M059J (cell line): ENCODE measurements at places on chromosomes 2 and 18.

DNA sequence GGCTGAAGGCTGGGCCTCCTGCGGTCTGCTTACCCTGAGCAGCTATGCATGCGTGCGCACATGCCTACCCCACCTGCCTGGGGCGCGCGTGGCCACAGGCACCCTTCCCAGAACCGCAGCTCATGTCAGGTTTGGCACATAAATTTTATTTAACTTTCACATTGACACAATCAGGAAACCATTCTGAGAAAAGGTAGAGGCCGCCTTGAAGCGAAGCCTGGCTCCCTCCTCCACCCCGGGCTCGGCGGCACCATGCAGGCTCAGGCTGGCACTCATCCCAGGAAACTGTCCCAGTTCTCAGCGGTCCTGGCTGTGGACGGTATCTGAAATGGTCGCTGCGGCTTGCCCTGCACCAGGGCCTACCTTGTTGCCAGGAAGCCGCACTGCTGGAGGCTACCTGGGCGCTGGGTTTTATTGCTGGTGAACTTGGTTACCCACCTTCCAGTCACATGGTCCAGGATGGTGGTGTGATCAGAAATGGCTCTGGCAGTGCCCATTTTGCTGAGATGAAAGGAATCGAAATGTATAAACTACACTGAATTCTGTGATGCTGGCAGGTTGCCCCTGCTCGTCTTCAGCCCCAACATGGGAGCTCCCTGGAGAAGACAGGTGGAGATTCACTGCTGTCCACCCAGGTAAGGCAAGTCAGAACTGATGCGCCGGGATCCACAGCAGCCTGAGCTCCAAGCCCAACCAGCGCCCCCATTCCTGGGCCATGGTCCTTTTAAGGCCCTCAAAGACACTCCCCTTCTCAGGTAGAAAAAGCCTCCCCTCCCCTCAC lies 25.5 kb downstream of the CHST10 start:
- DNase-seq, result no peak

- DNase-seq, result no peak
These were observed 21.0 kb upstream of the GPR17 start for GRCh38 chr2:127624756-127625571.

DNA sequence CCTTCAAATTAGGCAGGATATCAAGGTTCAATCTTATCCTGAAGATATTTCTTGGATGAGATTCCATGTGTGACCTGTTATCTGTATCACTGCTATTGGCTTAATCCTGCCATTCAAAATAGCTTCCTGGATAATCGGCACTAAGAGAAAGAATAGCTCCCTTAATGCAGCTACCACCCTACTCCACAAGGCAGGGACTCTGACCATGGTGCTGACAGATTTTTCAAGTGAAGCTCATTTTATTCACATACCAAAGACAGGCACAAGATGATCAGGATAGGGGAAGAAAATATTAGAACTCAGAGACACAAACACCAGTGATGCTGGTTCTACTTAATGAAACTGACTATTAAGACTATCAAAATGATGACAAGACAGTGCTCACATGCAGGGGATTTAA lies 74.9 kb downstream of the ORC4 start:
- DNase-seq, result no peak

GRCh38 chr2:175463589-175464310 lies 282.2 kb upstream of the ATP5MC3 start:
- no peak for DNase-seq

GRCh38 chr2:57862727-57863126 lies 183.9 kb upstream of the VRK2 start:
- no peak for DNase-seq

DNA sequence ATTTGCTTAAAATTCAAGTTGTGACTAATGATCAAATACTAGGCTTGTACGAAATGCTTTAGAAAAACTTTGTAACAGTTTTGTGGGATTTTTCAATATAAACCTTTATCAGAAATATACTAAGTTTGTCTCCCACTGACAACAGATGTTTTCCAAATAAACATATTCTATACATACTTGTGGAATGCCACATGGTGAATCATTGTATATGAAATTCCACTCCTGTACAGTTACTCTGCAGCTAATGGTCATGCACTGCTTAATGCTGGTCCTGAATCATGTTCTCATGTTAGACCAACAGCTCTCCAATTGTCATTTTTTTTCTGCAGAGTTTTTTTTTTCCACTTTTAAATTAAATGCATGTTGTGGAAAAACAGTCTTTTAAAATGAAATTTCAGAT lies 90.1 kb downstream of the DPP4 start:
- no peak for DNase-seq

GRCh38 chr18:38221476-38222100 lies 656.0 kb upstream of the CELF4 start:
- no peak for DNase-seq

GRCh38 chr18:33538418-33539042 lies 39.5 kb upstream of the ASXL3 start:
- no peak for DNase-seq

DNA sequence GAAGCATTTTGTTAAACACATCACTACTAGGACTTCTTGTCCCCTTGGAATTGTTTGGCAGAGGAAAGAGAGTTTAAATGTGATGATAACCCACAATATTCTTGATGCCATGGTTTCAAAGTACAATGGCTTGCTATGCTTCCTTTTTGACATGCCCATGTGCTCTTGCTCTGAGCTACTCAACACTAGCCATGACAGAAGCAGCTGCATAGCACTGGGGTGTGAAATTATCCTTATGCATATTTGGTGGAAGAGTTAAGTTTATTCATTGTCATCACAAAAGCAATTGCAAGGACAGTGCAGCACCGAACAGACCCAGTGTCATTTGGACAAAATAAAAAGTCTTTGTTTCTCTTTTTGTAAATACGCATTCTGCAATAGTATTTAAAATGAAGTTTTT lies 209.9 kb upstream of the CDH20 start:
- no peak for DNase-seq

- no peak for DNase-seq
These were observed 29.5 kb upstream of the STAT4 start for GRCh38 chr2:191180276-191180675.
